Activated naive CD8-positive, alpha-beta T cell treated with anti-CD3 and anti-CD28 coated beads, Interleukin-2, amount 10 ng/mL, durations not matched to agents 7 days and 5 days (primary cell): ENCODE measurements at places on chromosomes 6 and 20.

DNA sequence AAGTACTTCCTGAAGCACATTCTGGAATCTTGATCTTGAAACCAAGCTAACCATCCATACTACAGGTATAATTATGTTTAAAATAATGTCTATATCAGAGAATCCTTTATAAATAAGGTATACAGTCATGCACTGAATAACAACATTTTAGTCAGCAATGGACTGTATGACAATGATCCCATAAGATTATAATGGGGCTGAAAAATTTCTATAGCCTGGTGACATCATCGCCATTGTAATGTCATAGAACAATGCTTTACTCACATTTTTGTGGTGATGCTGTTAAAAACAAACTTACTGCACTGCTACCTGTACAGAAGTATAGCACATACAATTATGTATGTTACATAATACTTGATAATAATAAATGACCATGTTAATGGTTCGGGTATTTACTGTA is 31.8 kb downstream of the RNF146 start:
- peaks cover 10% of the 10 kb centered on the region for H3K36me3 ChIP-seq
- no peaks in the 10 kb centered on the region for H3K27me3 ChIP-seq
- H3K4me3 ChIP-seq, result no peak overlapping the region
- peaks cover 5% of the 10 kb centered on the region for H3K4me1 ChIP-seq
- H3K27ac ChIP-seq, result no peak overlapping the region
- DNase-seq, result no peak

- H3K27me3 ChIP-seq, result no peaks in the 10 kb centered on the region
- H3K4me3 ChIP-seq, result no peak overlapping the region
- DNase-seq, result no peak
- no peak overlapping the region for H3K27ac ChIP-seq
- peaks cover 43% of the 10 kb centered on the region for H3K36me3 ChIP-seq
- H3K4me1 ChIP-seq, result peaks cover 11% of the 10 kb centered on the region
Observed at GRCh38 chr6:143803769-143804568, 39.2 kb upstream of the LTV1 start.

- no peaks in the 10 kb centered on the region for H3K36me3 ChIP-seq
- H3K4me3 ChIP-seq, result no peak overlapping the region
- peaks cover 21% of the 10 kb centered on the region for H3K27me3 ChIP-seq
- DNase-seq, result no peak
Observed at GRCh38 chr6:99645986-99646385, 39.4 kb downstream of the PRDM13 start.

DNA sequence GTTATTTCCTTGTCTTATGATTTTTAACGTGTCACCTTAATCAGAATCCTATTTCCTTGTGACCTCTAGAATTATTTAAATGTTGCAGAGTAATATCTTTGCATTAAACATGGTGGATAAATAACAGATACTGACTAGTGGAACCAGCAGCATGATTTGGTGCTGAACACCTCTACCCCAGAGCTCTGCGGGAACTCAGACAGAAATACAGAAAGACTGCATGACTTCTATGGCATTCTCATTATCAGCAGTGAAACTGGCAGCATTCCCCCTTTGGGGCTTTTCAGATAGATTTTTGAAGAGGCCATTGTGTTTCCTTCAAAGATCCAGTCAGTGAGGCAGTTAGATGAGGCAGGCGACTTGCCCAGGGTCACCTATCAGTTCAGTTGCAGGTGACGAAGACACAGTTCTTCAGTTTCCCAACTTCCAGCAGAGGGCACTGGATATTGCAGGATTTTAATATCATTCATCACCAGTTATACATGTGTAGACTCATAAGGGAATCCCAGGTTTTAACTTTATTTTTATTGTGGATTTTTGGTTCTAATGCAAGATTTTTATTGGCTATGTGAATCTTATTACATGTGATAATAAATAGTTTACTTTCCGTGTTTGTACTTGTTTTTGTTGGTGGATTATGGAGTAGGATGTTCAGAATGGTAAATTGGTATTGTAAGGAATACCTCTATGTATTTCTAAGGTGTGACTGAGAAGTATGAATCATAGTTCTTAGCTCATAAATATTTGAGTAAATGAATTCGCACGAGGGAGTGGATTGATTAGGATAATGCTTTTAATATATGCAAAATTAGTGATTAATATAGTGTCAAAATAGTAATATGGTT is 81.3 kb downstream of the AFDN start:
- H3K36me3 ChIP-seq, result peaks cover 2% of the 10 kb centered on the region
- DNase-seq, result no peak
- no peak overlapping the region for H3K4me3 ChIP-seq
- H3K27me3 ChIP-seq, result no peaks in the 10 kb centered on the region

GRCh38 chr20:51444467-51444866 is 98.1 kb downstream of the NFATC2 start:
- H3K27ac ChIP-seq, result no peak overlapping the region
- no peak for DNase-seq
- H3K36me3 ChIP-seq, result peaks cover 32% of the 10 kb centered on the region
- peaks cover 26% of the 10 kb centered on the region for H3K4me1 ChIP-seq

DNA sequence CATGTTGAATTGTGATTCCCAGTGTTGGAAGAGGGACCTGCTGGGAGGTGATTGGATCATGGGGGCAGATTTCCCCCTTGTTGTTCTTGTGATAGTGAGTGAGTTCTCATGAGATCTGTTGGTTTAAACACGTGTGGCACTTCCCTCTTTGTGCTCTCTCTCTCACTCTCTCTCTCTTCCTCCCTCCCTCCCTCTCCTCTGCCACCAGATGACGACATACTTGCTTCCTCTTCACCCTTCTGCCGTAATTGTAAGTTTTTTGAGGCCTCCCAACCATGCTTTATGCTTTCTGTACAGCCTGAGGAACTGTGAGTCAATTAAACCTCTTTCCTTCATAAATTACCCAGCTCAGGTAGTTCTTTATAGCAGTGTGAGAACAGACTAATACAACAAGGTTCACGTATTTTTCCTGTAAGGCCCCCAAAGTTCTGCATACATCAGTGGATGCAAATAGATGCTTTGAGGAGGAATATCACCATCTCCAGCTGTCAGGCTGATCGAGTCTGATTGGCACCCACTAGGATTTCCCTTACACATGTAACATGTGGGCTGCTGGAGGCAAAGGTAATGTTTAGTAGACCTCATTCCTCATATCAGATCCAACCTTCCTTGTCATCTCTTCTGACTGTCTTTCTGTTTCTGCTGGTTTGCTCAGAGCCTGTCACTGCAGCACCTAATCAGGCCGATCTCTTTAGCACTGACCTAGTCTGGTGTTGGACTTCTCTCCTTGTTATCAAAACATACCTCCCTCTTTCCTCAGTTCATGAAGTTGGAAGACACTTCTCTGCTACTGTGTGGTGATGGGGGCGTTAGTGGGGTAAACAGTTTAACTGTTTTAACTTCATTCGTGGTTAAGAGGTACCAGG is 54.3 kb upstream of the BACH2 start:
- H3K27ac ChIP-seq, result peak overlapping the region; percentile 80
- peak overlapping the region; percentile 60 for H3K4me3 ChIP-seq
- H3K4me1 ChIP-seq, result peaks cover 28% of the 10 kb centered on the region
- DNase-seq, result no peak

GRCh38 chr6:35327349-35328027 is 14.9 kb upstream of the PPARD start:
- H3K4me1 ChIP-seq, result peaks cover 15% of the 10 kb centered on the region
- peaks cover 16% of the 10 kb centered on the region for H3K36me3 ChIP-seq
- no peaks in the 10 kb centered on the region for H3K27me3 ChIP-seq
- DNase-seq, result peak; percentile 71

DNA sequence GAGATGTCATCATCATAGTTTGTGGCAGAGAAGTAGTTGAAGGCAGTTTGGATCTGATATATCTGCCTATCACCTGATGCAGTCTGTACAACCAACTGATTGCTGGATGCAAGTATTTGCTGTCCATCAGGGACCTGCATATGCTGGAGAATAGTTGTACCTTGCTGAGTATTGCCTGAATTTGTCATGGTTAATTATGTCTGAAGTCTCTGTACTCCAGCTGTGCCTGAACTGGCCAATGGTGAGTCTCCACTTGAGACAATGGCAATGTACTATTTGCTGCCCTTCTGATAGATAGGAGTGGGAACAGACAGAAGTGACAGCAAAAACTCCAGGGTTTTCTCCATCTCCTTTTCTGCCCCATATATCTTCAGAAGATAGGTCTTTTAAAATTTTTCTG is 531.5 kb downstream of the EPHA7 start:
- no peaks in the 10 kb centered on the region for H3K36me3 ChIP-seq
- H3K4me1 ChIP-seq, result no peaks in the 10 kb centered on the region
- no peak for DNase-seq
- H3K27ac ChIP-seq, result no peak overlapping the region
- no peak overlapping the region for H3K4me3 ChIP-seq

DNA sequence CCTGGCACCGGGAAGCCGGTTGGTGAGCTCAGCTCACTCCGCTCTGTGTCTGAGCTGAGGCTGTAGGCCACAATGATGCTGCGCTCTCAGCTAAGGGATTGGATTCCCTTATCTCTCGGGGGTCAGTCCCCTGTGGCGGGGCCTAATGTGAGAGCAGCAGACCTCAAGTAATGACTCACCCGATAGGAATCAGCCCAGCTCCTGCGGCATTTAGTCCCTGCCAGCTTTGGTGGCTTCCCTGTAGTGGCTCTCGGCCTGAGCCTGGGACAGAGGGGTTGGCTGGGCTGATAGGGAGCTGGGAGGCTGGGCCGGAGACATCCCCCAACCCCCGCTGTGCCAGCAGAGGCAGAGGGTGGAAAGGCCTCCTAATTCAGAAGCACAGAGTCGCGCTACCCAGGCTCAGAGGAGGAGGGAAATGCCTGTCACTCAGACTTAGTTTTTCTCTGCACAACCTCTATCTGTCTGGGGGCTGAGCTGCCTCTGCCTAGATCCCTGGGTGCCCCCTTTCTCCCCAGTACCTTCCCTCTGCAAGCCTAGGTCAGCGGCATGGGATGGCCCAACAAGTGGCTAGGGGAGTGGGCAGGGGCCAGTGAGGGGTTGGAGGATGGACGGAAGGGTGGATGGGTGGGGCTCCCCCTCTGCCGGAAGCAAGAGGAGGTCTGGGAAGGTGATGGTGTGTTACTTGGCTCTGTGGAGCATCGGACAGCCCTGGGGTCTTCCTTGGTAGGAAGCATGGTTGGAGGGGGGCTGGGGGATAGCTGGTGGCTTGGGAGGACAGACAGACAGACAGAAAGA is 92.2 kb downstream of the CDH22 start:
- no peak overlapping the region for H3K4me3 ChIP-seq
- no peaks in the 10 kb centered on the region for H3K4me1 ChIP-seq
- peaks cover 6% of the 10 kb centered on the region for H3K27me3 ChIP-seq
- DNase-seq, result no peak

GRCh38 chr20:13857304-13857703 is 72.5 kb downstream of the NDUFAF5 start:
- no peaks in the 10 kb centered on the region for H3K4me1 ChIP-seq
- H3K36me3 ChIP-seq, result no peaks in the 10 kb centered on the region
- no peak overlapping the region for H3K4me3 ChIP-seq
- no peaks in the 10 kb centered on the region for H3K27me3 ChIP-seq
- no peak for DNase-seq

GRCh38 chr6:13916230-13916944 is 8.4 kb upstream of the RNF182 start:
- DNase-seq, result no peak
- H3K4me3 ChIP-seq, result no peak overlapping the region
- no peaks in the 10 kb centered on the region for H3K4me1 ChIP-seq

- no peak for DNase-seq
- no peaks in the 10 kb centered on the region for H3K4me1 ChIP-seq
Observed at GRCh38 chr20:44395461-44396340, 40.2 kb downstream of the HNF4A start.

DNA sequence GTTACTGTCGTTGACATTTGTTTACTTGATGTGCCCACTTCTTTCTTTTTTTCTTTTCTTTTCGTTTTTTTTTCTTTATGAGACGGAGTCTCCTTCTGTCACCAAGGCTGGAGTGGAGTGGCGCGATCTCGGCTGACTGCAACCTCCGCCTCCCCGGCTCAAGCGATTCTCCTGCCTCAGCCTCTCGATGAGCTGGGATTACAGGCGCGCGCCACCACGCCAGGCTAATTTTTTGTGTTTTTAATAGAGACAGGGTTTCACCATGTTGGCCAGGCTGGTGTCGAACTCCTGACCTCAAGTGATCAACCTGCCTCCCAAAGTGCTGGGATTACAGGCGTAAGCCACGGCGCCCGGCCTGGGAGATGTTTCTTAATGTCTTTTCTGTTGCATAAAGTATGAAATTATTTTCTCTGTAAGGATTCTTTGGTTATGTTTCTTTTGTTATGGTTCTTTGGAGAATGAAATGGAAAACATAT is 33.3 kb upstream of the PRSS16 start:
- DNase-seq, result no peak
- peaks cover 36% of the 10 kb centered on the region for H3K27me3 ChIP-seq
- no peaks in the 10 kb centered on the region for H3K36me3 ChIP-seq
- peaks cover 11% of the 10 kb centered on the region for H3K4me1 ChIP-seq
- peak overlapping the region; percentile 79 for H3K4me3 ChIP-seq

GRCh38 chr6:34514593-34515472 is 41.3 kb downstream of the SPDEF start:
- no peak overlapping the region for H3K4me3 ChIP-seq
- DNase-seq, result peak; percentile 23
- no peak overlapping the region for H3K27ac ChIP-seq
- peaks cover 5% of the 10 kb centered on the region for H3K27me3 ChIP-seq

GRCh38 chr6:33925936-33926335 is 122.1 kb upstream of the MLN start:
- no peaks in the 10 kb centered on the region for H3K36me3 ChIP-seq
- no peak for DNase-seq
- peaks cover 10% of the 10 kb centered on the region for H3K27me3 ChIP-seq
- no peak overlapping the region for H3K27ac ChIP-seq
- no peak overlapping the region for H3K4me3 ChIP-seq
- H3K4me1 ChIP-seq, result peaks cover 8% of the 10 kb centered on the region

DNA sequence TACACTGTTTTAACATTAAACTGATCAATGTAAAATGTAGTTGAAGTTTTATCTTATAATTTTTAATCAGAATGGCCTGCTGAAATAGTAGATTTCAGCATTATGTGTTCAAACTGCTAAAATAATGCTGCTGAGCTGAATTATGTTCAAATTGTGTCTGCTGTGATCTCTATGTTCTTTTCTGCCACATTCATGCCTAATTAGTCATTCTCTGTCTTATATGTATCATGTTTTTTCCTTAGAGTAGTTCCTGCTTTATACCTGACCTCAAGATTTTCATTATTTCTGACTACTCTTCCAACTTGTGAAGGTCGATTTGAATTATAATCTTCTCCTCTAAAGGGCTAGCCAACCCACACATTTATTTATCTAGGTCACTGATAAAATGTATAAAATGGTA is 476.7 kb upstream of the EPHA7 start:
- H3K4me1 ChIP-seq, result no peaks in the 10 kb centered on the region
- no peak overlapping the region for H3K27ac ChIP-seq
- no peak overlapping the region for H3K4me3 ChIP-seq
- DNase-seq, result no peak
- no peaks in the 10 kb centered on the region for H3K27me3 ChIP-seq

DNA sequence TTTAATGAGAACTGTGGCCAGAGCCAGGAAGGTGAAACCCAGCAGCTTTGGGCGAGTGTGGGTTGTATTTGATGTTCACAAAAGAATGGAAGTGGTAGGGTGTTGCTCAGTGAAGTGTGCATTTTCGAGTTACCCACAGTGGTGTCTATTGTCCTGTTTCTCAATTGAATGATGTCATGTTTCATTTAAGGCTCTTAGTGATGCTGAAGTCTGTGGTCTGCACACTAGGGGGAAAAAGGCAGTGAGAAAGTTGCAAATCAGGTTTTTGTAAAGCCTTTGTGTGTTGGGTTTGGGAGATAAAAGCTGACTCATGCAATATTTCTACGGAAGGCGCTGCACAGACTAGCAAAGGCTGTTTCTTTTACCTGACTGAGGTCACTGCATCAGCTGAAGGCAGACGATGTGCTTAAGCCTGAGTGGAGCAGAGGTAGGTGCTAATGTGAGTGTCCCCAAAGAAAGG is 121.1 kb downstream of the PLEKHG1 start:
- H3K27me3 ChIP-seq, result peaks cover 16% of the 10 kb centered on the region
- H3K36me3 ChIP-seq, result no peaks in the 10 kb centered on the region
- no peak overlapping the region for H3K27ac ChIP-seq
- H3K4me1 ChIP-seq, result peaks cover 9% of the 10 kb centered on the region
